Activated naive CD4-positive, alpha-beta T cell treated with anti-CD3 and anti-CD28 coated beads, Interleukin-2, amount 50 U/mL, for 72 hours (primary cell): ENCODE measurements at places on chromosomes 12 and 14.

DNA sequence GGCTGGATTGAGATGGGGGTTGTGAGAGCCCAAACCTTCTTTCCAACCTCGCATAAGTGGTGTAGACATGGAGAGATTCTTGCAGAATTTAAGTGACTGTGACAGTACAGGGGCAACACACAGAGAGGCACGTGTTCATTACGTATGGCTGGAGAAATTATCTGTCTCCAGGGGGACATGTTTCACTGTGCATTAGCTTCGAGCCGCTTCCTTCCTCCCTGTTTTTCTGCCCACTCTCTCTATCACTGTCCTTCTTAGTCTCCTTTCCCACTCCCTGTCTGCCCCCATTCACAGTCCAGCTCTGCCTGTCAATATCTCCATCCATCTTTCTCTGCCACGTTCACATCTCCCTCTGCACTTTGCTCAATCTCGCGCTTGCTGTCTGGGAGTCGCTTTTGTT, 11.5 kb upstream of the C14orf93 start:
- no peak for DNase-seq

DNA sequence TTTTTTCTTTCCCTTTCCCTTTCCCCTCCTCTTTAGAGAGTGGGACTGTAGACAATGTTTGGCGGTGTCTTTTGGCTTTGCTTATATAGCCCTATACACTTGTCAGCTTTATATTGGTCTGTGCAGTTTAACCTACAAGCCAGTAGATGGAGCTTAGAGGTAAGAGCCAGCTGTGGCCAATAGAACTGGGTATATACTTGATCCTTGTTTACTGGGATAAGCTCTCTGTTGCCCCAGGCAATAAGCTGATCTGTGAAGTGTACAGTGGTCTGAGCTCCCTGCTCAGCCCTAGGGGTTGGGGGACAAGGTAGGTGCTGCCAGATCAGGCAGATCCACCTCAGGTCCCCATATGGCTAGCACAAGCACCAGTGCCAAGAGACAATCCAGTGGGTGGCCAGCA, 434.1 kb downstream of the NOVA1 start:
- no peak for DNase-seq

DNA sequence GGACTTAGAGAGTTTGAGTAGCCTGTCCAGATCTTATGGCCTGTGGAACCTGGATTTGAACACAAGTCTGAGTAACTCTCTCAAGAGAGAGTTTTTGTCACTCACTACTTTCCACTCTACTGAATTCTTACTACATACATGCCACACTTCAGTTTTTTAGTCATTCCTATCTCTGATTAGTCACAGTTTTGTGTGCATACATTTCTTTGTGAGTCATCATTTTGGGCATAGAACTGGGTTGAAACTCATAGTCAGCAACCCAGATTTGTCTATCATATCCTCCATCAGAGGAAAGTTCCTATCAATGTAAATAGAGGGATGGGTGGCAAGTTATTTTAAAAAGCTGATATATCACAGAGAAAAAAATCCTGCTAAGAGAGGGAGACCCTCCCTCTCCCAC, 42.9 kb downstream of the FLRT2 start:
- no peak for DNase-seq

DNA sequence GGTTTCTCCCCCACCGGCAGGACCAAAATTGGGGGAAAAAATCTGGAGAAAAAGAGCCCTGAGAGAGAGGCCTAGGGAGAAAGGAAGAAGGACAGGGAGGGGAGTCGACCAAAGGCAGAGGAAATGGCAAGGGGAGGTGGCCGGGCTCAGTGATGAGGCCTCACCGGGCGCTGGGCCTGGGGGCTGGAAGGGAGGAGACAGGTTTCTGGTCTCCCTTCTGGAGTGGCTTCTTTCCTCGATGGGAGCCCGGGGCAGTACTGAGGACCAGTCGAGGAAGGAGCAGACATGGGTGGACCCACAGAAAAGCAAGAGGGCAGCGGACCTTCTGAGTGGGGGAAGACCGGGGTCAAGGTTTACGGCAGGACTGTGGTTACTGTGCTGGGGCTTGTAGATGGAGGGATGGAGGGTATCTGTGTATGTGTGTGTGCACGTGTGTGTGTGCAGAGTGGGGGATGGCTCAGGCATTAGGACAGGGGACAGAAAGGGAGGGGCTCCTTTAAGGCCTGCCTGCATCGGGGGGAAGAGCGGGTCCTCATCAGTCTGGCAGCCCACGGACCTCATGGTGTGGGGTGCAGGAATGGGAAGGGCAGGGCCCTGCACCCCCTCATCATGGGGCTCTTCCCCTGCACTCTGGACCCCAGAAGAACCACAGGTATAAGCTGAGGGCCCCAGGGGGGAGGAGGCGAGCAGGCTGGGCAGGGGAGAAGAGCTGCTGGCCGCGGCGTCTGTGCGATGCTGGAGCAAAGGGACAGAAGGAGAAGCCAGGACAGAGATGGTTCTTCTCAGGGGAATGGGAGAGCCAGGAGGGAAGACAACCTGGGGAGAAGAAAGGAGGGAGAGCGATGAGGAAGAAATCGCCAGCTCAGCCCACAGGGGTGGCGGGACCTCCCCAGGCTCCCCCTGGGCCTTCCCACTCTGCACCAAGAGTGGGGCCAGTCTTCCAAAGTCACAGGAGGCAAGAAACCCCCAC, 15.1 kb upstream of the RPLP0 start:
- DNase-seq = no peak

DNA sequence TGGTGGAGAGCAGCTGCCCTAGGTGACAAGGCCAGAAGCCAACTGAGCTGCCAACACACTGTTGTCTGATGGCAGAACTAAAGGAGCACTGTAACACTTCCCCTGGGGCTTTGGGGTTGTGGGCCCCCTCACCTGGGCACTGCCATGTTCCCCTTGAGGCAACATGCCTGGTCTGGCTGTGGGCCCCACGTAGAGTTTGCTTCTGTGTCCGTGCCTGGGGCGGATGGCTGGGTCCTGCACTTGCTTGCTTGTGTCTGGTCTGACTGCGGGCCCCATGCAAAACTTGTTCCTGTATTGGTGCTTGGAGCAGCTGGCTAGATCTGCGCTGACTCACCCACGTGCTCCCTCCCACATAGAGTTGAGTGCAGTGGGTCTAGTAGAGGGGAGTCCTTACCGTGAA, 78.4 kb downstream of the MNAT1 start:
- DNase-seq = no peak
